AML-193 (cell line): ENCODE measurements at places on chromosomes 2 and 18.

DNA sequence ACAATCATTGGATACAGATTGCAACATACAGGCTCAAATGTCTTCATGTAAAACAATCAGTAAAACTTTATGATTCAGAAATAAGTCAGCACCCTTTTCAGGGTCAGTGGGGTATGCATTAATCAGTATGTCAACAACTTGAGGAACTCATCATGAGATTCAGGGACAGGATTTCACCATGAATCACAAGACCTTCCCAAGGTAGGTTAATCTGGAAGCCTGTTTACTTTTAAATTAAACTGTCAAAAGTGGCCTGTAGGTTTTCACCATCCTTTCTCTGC is 104.8 kb downstream of the SP100 start:
- DNase-seq = no peak

DNA sequence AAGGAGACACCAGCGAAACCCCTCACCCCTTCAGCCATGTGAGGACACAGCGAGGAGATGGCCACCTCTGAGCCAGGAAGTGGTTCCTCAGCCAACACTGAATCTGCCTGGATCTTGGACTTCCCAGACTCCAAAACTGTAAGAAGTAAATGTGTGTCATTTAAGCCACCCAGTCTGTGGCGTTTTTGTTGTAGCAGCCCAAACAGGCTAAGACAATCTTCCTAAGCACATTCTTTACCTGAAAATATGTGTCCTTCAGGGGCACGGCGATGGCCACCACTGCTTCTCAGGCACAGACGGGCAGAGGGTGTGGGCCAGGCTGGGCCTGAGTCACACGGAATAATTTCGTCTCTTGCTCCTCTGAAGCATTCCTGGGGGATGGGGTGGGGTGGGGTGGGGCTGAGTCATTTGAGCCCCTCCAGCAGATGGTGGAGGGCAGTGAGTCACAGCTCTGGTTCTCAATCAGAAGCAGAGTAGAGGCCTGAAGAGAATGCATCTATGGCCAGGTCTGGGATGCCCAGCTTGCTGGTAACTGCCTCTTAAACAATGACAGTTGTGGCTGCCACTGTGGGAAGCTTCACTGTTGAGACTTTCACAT is 142.4 kb downstream of the CAPN13 start:
- no peak for DNase-seq

DNA sequence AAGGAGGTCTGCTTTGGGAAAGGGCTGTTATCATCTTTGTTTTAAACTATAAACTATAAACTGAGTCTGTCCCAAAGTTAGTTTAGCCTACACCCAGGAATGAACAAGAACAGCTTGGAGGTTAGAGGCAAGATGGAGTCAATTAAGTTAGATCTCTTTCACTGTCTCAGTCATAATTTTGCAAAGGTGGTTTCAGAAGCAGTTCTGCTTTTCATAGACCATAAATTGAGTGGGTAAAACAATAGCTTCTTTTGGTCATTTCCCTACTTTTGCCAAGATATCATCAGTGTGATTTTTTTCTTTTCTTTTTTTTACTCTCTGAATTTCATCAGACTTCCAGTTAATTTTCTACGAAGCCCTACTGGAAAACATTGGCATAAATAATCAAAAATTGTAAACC is 117.0 kb downstream of the AP1S3 start:
- no peak for DNase-seq

DNA sequence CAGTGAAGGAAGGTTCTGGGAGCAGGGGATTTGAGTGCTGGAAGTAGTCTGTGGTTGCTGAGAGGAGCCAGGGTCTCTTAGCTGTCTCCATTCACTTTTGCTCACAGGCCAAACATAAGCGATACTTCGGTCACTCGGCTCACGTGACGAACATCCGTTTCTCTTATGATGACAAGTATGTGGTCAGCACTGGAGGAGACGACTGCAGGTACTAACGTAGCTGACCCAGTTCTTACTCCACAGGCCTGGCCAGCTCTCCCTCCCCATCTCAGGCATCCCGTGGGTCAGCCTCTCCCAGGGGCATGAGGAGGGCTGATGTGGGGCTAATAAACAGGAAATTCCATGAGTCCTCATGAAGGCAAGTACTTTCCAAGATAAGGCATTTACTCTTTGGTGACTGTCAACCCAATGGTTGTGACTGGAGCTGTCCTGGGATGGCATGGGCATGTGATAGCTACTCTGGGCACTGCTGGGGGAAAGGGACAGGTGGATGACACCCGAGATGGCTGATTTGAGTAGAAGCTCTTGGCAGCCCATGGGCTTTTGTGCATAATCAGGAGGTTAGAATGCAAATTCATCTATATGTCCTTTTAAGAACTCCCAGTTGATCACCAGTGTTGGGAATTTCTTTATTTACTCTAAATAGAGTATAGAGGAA is 81.6 kb downstream of the RTN4 start:
- DNase-seq = no peak

DNA sequence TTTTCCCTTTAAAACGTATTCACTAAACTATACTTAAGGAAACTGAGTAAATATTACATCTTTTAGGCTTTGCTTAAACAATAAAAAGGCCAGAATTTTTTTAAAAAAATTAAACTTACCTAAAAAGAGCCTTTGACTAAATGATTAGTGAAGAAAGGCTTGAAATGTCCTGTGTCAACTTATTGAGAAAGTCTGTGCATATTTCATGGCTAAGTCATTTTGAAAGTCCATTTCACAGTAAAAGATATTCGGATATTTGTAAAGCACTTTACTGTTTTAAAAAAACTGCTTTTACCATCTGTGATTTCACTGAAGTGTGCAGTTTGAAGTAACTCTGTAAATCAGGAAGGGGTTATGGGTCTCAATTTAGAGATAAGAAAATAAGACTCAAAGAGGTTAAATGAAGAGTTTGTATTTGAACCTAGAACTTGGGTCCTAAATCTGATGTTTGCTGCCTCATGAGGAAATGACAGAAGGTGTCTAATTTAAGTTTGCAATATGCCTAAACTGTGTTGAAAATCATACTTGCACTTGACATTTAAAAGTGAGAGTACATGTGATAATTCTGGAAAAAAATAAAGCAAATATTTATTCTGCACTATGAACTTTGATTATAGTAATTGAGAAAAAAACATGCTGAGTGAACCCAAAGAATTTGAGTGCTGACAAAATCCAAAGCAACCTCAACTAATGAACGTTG is 50.5 kb downstream of the RAB27B start:
- no peak for DNase-seq

DNA sequence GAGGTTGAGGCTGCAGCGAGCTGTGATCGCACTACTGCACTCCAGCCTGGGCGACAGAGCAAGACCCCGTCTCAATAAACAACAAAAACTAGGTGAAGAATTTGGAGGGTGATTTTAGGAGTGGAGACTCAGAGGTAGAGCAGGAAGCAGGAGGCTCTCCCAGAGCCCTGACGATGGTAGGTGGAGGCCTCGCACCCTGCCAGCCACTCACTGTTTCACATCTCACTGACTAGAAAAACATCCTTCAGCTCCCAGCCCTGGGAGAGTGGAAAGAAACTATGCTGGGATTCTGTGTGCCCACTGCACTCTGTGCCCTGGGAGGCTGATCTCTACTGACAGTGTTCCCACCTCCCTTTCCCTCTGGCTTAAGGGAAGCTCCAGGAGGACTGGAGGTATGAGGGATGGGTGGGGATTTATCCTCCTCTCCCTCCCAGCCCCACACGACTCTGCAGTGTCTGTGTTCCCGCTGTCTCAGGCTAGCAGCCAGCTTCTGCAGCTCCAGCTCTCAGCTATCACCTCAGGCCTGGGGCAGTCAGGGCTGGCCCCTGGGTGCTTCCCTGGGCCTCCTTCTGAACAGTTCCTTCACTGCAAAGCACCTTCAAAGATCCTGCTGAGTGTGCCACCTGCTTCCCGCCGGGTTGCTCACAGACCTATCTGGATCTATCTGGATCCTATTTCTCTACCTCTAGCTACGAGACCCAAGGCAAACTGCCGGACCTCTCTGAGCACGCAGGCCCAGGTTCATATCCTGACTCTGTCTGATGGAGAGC is 9.6 kb downstream of the CIB4 start:
- DNase-seq = no peak

DNA sequence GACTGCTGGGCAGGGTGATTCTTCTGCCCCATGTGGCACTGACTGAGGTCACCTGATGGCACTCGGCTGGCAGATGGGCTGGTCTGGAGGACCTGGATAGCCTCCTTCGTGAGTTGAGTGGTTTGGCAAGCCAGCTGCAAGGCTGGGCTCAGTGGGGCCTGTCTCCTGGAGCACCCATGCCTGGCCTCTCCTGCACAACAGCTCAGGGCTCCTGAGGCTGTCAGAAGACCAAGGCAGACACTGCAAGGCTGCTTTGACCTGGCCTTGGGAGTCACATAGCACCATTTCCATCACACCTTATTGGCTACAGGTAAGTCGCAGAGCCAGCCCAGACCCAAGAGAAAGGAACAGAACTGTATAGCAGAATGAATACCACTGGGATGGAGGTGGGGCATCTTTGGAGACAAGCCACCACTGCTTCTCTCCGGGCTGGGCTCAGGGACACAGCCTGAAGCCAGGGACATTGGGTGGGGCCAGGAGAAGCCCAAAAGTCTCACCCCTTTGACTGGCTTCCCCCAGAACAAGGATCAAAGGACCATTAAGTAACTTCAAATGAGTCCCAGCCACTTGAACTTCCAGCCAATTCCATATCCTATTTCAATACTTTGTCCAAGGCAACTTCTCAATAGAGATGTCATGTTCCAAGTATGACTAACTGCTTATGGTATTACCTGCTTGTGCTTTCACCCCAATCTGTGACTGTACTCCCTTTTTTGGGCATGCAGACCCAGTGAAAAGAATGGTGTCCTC is 156.3 kb downstream of the CABLES1 start:
- no peak for DNase-seq

GRCh38 chr2:225137971-225138370 is 95.7 kb upstream of the DOCK10 start:
- no peak for DNase-seq

DNA sequence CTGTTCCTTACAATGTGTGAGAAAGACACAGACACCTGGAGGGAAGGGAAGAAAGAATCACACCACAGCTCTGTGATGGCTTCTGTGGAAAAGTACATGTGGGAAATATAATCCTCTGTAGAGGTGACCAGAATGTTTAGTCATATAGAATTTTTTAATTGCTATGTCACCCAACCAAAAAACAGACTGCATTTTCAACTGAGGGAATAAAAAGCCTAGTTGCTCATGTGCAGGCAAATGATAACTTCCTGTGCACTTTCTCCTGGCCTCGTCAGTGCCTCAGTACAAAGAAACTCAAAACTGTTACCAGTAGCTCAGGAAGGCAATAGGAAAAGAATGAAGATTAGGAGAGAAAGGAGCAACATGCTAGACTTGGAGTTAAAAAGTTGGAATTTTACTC is 326.8 kb downstream of the OSR1 start:
- no peak for DNase-seq

DNA sequence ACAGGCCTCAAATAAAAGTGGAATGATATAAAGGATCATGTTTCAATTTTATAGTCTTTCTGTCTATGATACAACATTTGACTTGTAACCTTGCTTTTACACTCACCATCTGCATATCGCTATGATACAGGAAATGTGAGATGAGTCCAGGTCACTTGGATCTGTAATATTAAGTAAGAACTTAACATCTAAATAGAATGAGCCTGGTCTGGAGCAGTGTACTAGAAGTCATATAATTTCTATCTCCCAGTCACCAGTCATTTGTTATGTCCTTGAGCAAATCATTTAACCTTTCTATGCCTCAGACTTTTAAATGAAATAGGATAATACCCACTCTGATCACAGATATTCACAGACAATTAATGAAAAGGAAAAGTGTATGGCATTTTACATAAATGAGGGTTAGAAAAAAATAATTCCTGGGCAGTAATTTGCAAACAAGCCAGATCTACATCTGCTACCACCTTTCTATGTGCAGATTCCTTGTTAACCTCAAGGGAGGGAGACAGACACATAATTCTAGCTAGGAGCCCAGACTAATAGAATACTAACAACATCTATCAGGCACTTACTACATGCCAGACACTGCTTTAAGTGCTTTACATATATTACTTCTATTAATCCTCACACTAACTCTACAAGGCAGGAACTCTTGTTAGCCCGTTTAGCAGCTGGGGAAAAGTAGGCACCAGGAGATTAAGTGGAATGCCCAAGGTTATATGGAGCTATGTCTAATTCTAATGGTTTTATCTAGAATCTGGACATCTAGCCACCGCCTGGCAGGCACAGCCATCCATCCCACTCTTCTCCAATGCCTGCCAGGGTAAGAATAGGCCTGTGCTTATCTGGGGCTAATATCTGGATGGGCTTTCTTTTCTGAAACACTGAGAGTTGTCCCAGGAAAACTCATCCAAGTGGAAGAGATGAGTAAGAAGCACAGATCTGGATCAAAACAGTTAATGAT is 313.6 kb upstream of the CDH20 start:
- no peak for DNase-seq

DNA sequence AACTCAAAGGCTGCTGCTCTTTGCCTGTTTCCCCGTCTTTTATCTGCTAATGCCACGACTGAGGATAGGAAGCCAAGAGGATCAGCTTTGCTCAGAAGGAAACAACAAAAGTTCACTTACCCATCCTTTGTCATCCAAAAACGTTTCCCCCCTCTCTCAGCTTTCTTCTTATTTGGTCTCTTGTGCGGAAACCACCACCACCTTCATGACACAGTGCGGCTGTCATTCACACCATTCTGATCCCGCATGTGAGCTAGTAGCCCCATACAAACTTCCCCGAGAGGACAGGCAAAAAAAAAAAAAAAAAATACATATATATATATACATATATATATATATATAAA is 656 bp downstream of the LRRTM4 start:
- no peak for DNase-seq

DNA sequence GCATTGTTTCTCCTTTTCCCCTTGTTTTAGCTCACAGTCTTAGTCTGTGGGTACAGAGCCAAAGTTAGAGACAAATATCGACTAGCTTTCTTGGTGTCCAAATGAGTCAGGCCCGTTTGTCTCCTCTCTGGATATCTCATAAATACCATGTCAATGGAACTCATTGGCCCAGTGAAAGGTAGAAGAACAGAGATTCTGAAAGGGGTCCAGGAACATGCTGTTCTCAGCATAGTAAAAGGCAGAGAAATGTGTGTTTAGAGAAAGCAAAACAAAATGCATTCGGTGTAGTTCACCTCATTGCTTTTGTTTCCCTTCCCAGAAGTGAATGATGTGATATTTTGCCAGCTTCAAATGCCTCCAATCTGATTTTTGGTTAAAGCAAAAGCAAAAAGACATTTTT is 238.6 kb upstream of the SLC8A1 start:
- no peak for DNase-seq

GRCh38 chr2:235582729-235583128 is 88.9 kb downstream of the AGAP1 start:
- no peak for DNase-seq

- peak; percentile 43 for DNase-seq
Observed at GRCh38 chr2:224369028-224369632, 32.8 kb downstream of the FAM124B start.

DNA sequence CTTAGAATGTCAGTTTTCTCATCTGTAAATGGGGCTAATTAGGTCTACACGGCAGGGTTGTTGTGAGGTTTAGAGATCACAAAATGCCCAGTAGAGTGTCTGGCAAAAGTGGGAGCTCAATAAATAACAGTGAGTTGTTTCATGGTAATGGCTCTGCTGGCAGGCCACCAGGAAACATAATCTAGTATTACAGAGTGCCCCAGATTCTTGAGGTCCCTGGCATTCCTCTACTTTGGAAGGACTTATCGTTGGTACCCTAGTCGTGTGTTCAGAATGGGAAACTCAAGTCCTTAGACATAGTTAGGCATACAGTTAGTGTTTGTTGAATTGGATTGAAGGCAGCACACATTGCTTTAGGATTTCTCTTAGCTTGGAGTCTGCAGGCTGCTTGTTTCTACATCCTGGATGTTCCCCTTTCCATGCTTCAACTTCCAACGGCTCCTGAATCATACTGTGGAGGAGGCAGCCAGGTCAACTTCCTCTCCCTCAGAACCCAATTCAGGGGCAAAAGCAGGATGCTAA is 161.5 kb upstream of the FOSL2 start:
- no peak for DNase-seq
